Suprapubic skin (tissue), 4 donors: ENCODE measurements at places on chromosomes 16 and 17. TPM values are rescaled to one million over a fixed set of nuclear protein-coding genes. Genes with fewer than 3 reads are reported as not detected.
A peak's percentile ranks its signal among the peaks of the same experiment; 100 is the strongest.

DNA sequence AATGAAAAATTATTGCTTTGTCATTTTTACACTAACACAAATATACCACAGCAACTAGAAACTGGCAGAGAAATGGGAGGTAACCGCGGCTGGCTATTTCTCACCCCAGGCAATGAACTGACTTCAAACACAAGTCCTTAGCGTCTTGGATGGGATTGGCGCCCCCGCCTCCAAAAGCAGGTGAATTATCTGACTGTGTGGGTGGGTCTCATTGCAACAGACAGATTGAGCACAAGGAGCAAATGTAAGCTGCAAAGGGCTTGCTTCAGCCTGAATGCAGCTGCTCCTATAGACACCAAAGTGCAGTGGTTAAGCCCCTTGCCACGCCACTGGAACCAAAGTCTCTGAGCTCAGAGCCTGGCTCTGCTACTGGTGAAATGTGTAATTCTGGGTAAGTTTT, 225.0 kb downstream of the XYLT1 start:
- no peak for DNase-seq

- no peak for DNase-seq
These were observed 18.0 kb downstream of the CTRB2 start for GRCh38 chr16:75188832-75189477.

DNA sequence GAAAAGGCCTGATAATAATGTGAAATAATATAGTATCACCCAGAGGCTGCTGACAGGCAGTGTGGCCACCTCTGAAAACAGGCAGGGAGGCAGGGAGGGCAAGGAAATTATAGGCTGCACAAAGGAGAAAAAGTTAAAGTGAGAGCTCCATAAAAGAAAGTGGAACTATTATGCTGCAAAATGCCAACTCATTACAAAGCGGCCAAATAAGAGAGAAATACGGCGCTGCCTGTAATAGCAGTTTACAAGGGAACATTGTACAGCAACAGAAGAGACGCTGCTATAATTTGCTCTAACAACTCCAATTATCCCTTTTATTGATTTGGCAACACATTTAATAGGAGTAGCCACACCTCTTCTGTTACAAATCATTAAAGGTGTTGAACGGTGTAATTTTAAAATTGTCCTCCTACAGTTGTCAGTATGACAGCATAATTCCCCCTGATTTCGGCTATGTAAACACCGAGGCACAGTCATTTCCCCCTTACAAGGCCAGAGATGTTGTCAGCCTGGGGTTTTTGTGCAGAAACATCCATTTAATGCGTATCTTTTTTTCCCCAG, 120.3 kb downstream of the MRM1 start:
- no peak for DNase-seq

DNA sequence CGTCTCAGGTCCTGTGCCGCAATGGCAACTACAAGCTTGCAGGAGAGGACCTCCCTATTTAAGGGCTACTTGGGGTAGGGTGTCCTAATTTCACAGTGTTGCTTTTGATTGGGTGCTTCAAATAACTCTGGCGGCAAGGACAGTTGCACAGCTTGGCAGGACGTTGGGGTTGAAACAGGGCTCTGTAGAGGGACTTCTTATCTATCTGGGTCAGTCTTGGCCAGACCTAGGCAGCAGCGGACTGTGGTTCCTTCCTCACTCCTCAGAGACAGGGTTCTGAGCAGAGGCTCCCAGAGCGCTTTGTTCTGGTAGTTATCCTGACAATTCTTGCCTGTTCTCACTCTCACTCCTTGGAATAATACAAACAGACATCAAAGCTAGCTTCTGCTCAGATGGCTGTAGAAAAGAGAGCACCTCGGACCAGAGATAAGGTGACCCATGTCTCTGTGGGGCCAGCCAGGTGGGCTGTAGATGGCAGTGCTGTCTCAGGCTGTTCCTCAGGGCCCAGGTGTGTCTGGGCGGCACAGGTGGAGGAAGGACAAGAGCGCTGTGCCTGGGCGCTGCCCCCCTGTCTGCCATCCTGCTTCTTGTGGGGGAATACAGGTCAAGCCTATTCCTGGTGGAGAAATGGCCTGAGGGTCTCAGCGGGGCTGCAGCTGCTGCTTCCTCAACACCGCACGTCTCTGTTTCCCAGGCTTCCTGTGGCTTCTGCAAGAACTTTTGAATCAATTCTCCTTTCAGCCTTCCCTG, 61.0 kb downstream of the PLD6 start:
- no peak for DNase-seq

GRCh38 chr16:67801883-67802282, 4.5 kb downstream of the RANBP10 start:
- DNase-seq = no peak

GRCh38 chr16:20411055-20411454, 1.7 kb downstream of the ACSM5 start:
- DNase-seq = no peak

GRCh38 chr16:27324851-27325301, 11.1 kb downstream of the IL4R start:
- DNase-seq = peak; percentile 73

GRCh38 chr17:74274709-74275340, 791 bp downstream of the DNAI2 start:
- DNase-seq = no peak

DNA sequence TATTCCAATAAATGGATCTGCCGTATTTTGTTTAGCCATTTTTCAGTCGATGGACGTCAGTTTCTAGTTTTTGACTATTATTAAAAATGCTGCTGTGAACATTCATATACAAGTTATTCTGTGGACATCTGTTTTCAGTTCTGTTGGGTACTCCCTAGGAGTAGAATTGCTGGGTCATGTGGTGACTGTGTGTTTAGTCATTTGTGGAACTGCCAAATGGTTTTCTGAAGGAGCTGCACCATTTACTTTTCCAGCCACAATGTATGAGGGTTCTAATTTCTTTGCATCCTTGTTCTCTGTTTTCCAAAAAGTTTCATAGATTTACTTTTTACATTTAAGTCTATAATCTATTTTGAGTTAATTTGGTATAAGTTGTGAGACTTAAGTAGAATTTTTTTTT, 29.5 kb downstream of the CYLD start:
- DNase-seq = no peak

GRCh38 chr16:73101568-73101967, 53.6 kb upstream of the ZFHX3 start:
- no peak for DNase-seq

- DNase-seq = no peak
These were observed 9.0 kb downstream of the CBFA2T3 start for GRCh38 chr16:88967830-88968588.

DNA sequence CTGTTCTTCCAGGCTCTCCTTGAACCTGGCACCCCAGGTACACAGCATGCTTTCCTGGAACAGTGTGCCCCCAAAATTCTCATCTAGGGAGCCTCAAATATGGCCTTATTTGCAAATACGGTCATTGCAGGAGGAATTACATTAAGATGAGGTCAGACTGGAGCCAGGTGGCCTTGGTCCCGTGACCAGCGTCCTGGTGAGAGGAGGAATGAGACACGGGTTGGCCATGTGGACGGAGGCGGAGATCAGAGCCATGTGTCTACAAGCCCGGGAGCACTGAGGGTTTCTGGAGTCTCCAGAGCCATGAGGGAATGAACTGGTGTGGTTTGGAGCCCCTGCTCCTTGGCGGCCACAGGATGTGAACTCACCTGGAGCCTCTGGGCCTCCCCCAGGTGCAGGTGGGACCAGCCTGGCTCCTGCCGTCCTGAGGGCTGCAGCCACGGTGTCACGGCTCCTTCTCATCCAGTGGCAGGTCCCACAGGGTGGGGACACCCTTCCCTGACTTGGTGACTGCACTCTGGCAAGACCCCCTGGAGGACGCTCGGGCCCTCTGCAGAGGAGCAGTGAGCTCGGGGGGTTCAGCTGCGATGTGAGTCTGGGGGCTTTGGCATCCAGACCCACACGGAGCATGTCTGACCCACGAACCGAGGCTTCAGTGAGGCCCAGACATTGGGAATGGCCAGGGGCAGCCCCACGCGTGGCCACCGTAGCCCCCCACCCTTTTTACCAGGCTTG, 21.8 kb upstream of the GNG13 start:
- no peak for DNase-seq

- DNase-seq = no peak
These were observed 813 bp upstream of the THAP11 start for GRCh38 chr16:67841198-67841815.

DNA sequence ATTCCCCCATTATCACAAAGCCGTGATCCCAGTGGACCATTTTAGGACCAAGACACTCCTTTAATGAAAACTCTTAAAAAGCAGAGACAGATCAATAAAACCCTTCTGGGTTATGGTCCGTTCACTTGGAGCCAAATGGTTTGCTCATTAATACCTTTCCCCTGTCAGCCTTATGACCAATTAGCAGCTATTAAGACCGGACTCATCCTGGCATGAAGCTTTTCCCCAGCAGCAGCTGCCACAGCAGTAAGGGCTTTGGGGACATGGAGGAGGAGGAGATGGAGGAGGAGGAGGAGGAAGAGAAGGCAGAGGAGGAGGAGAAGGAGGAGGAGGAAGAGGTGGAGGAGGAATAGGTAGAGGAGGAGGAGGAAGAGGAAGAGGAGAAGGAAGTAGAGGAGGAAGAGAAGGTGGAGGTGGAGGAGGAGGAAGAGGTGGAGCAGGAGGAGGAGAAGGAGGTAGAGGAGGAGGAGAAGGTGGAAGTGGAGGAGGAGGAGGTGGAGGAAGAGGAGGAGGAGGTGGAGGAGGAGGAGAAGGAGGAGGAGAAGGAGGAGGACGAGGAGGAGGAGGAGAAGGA, 50.1 kb upstream of the IRX3 start:
- no peak for DNase-seq

Gene TGFB1I1
- total RNA-seq = 18.8 TPM

Gene BHLHA9
- not detected for total RNA-seq

Gene HCRT
- total RNA-seq = not detected

Gene TMC8
- total RNA-seq = 0.60 TPM

Gene EVI2A
- total RNA-seq = 1.9 TPM

Gene KRT31
- 618 TPM for total RNA-seq

Gene PDIA2
- total RNA-seq = not detected

Gene RECQL5
- total RNA-seq = 129 TPM

Gene FAM20A
- total RNA-seq = 4.4 TPM

Gene XAF1
- 21.1 TPM for total RNA-seq

Gene FBXW10
- total RNA-seq = not detected
